ENCODE measurements at places on chromosomes 2 and 18.

DNA sequence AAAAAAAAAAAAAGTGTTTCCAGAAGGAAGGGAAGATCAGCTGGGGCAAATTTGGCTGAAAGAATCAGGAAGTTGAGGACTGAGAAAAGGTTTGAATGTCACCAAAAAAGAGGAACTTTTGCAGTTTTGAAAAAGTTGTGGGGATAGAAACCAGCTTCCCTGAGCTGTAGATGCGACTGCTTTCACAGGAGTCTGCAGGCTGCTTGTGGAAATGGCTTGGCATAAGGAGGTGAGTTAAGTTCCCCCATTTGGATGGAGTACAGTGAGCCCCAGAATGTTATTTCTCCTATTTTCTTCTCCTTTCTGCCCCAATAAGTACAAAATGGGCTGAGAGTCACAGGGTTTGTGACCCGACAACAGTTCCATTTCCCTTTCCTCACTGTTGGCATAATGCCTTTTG lies 16.5 kb upstream of the ME2 start:
- DNase-seq = no peak

- no peak for DNase-seq
Measured at GRCh38 chr2:21774691-21775368, 651.1 kb downstream of the TDRD15 start.

DNA sequence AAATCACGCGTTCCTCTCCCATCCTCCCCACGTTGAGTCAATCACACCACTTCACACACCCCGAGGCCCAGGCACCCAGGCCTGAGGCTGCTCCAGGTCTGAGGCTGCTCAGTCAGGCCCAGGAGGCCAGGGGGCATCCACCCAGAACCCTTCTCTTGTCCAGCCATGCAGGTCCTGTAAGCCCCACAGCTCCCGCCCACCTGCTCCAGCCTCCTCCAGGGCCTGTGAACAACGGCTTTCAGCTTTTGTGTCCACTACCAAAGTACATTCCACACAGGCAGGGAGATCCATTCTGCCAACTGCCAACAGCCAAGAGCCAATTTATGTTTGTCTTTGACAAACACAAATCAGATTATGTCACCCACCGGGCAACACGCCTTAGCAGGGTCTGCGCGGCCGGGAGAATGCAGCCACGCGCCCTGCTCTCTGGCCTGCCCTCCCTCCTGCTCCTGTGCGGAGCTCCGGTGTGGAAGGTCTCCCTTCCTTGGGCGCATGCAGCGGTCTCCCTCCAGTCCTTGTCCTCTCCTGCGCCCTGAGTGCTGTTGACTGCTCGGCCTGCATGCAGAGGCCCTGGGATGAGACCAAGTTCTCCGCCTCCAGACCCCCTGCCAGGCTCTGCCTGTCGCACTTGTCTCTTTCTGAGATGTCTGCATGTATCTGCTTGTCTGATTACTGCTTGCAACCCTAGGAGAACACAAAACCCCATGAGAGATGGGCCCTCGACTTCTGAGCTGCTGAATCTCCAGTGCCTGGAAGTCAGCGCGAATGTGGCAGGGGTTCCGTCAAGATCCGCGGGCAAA lies 146.6 kb downstream of the ZNF516 start:
- DNase-seq = no peak

- DNase-seq = no peak
Measured at GRCh38 chr2:1800716-1801388, 56.5 kb upstream of the PXDN start.

GRCh38 chr2:142682528-142682927 lies 194.9 kb upstream of the KYNU start:
- no peak for DNase-seq

DNA sequence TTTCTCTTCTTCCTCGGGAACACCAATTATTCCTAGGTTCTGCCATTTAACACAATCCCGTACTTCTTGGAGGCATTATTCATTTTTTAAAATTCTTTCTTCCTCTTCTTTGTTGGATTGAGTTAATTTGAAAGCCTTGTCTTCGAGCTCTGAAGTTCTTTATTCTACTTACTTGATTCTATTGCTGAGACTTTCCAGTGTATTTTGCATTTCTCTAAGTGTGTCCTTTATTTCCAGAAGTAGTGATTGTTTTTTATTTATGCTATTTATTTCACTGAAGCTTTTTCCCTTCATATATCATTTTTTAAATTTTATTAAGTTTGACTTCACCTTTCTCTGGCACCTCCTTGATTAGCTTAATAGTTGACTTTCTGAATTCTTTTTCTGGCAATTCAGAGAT lies 13.6 kb upstream of the UPP2 start:
- no peak for DNase-seq

GRCh38 chr2:67839242-67839641 lies 223.6 kb downstream of the C1D start:
- no peak for DNase-seq

- no peak for DNase-seq
Measured at GRCh38 chr2:57728691-57729090, 317.9 kb upstream of the VRK2 start.

GRCh38 chr2:23449831-23450331 lies 64.9 kb downstream of the KLHL29 start:
- DNase-seq = no peak

- DNase-seq = no peak
Measured at GRCh38 chr18:58303363-58303762, 259.3 kb downstream of the NEDD4L start.

- peak; percentile 97 for DNase-seq
Measured at GRCh38 chr2:112645310-112646101, at the start of gene SLC20A1. TSS of gene SLC20A1 (plus strand) at chr2:112645939. CDS start at chr2:112646829, 890 bp downstream.

- DNase-seq = no peak
Measured at GRCh38 chr18:62827397-62827796, 112.1 kb downstream of the PHLPP1 start.

DNA sequence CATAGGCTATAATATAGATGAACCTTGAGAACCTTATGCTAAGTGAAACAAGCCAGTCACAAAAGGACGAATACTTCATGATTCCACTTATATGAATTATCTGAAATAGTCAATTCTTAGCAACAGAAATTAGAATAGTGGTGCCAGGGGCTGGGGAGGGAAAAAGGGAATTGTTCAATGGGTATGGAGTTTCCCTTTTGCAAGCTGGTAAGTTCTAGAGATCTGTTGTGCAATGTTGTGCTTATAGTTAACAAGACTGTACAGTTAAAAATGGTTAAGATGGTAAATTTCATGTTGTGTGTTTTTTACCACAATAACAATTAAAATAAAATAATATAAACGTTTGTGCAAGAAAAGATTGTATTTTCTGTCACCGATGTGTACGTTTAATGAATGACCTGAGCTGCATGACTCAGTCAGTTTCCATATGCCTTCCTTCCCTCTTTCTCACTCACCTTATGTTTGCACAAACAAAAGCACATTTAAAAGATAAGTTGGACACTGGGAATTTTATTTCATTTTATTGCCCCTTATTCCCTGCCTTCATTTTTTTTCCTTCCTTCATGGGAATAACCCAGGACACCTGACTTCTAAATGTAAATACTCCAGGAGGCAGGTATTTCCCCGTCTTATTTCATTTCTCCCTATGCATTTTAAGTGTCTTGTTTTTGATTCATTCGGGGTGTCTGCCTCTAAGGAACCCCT lies 143.7 kb upstream of the TTC39C start:
- DNase-seq = no peak

DNA sequence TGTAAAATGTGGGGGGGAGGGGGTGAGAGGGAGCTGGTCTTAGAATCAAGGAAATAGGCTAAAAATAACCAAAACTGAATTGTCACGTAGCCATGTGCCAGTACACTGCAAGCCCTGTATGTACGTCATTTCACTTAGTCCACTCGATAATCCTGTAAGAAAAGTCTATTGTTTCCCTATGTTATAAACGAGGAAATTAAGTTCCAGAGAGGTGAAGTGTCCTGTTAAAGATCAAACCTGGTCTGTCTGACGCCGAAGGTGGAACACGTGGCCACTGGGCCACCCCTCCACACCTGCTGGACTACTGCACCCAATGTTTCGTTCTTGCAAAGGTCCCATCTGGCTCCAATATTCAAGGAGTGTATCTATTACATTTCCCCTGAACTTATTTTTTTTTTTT lies 29.6 kb downstream of the TFCP2L1 start:
- no peak for DNase-seq

DNA sequence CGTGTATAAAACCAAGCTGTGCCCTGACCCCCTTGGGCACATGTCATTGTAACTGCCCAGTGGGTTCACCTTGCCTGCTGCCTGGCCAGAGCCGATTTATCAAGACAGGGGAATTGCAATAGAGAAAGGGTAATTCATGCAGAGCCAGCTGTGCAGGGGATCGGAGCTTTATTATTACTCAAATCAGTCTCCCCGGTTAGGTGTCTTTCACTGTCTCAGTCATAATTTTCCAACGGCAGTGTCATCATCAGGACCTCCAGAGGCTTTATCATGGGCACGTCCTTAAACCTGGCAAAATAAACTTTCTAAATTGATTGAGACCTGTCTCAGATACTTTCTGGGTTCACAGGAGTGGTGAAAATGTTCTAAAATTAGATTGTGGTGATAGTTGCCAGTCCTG lies 29.6 kb upstream of the PGAP1 start:
- DNase-seq = no peak

DNA sequence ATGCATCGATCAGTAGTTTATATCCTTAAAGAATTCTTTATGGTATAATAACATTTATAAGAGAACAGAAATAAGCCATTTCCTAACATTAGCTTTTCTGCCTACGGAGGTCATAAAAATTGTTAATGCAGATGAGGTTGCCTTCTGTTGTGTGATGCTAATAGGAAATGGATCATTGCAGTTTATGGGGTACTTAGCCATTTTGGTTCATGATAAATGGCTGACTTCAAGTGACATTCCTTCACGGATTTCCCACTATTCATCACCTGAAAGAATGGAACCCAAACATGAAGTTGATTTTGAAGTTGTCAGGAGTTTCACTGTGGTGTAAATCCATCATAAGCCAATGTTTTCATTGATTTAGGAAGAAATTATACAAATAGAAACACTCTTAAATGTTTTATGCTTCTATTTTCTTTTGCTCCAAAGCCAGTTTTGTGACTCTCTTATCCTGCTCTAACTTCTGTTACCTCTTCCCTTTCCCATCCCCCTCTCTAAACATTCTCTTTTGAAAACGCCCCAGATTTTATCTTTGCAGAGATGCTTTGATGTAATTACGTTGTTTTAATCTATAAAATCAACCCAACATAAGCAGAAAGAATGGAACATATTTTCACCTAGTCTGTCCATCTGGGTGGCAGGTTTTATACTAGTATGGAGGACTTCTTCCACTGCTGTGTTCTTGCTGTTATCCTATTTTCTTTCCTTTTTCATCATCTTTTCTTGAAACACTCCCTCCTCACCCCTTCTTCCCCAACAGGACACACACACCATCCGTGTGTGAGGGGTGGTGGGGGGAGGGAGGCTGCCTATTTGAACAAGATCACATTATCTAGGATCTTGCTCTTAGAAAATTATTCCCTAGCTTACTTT lies 58.2 kb downstream of the GREB1L start:
- DNase-seq = no peak

DNA sequence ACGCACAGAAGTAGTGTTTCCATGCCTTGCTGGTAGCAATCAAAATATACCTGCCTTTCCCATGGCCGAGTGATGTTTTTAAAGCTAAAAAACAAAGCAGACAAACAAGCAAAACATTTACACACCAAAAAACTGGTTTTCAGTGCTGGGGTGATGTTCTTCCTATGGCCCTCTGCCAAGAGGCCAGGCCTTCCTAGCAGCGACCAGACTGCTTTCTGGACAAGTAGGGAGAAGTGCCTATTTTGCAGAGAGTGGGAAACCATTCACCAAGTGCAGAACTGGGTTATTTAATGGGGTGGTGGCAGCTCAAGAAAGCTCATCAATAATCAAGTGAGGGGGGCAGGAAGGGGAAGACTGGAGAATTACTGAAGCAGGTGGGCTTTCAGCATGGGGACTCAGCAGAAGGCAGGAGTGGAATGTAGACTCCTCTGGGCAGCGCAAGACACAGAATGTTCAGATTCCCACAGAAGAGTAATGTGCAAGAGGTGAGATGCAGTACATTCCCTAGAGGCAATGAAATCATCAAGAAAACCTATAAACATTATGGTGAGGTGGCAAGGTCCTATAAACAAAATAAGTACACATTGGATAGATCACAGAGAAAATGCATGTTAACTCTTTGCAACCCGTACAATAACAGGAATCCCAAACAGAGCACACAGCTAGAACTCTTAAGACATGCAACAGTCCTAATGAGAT lies 44.0 kb downstream of the CPO start:
- no peak for DNase-seq

DNA sequence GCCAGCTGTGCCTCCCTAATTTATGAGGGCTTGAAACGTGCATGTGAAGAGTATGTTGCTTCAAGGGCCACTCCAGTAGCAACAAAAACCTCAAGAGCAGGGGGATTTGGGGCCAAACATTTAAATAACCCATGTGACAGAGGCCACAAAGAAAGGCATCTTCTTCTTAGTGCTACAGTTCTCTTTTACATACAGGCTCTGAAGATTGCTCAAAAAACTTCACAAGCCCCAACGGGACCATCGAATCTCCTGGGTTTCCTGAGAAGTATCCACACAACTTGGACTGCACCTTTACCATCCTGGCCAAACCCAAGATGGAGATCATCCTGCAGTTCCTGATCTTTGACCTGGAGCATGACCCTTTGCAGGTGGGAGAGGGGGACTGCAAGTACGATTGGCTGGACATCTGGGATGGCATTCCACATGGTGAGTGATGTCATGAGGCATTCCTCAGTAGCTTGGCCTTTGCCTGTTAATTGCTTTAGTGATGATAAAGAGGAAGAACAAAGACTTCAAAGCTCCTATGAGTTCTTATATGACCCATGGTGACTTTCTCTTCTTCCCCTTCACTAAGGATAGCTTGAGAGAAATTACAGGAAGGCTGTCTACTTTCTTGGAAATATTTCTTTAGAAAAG lies 40.1 kb downstream of the NRP2 start:
- no peak for DNase-seq

DNA sequence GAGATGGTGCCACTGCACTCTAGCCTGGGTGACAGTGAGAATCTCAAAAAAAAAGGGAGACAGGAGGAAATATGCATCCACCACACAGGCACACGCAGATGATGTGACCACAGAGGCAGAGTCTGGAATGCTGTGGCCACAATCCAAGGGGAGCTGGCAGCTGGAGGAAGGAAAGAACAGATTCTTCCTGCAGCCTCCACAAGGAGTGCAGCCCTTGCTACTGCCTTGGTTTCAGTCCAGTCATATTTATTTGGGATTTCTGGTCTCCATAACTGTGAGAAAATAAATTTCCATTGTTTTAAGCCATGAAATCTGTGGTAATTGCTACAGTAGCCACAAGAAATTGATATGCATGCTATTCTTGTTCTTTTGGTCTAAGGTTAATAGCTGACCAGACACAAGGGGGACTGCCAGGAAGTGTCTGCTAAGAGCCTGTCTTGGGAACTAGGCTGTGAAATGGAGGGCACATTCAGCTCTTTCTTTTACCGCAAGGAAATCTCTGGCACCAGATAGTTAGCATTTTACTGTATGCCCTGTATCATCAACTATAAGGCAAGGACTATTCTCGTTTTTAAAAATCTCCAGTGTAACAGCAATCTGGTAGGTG lies 133.1 kb upstream of the SEC11C start:
- no peak for DNase-seq

GRCh38 chr2:101574622-101575021 lies 99.7 kb upstream of the RFX8 start:
- no peak for DNase-seq
